GM12891 (cell line): ENCODE measurements at places on chromosomes 1 and 21.

DNA sequence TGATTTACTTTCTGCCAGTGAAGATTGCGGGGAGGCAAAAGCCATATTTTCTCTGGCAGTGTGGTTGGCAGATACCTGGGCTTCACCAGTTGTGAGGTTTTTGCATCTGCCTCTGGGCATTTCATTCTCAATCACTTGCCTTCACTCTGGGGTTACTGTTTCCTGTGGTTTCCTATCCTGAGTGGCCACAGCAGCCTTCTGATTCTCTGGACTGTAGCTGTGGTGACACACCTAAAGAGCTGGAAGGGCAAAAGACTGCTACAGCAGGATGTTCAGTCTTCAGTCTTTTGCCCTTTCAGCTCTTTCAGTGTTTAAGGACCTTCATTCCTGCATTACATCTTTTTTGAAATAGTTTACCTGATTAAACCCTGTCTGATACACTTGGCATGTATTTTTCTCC, 50.5 kb upstream of the GPR52 start:
- no peak for DNase-seq

DNA sequence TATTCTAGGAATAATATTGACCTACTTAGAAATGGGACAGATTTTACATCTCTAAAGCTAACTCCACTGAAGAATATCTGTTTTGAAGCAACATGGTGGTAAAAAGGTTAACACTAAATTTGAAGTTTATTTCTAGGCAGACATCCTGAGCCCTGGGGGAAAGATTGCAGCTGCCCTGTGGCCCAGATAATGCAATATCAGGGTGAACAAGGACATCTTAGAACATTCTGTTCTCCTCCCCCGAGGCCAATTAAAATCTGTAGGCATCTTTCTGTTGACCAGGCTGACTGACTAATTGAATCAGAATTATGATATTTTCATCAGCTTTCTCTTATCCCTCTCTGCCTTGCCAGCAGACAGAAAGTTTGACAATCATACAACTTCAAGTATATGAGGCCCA, 149.8 kb upstream of the DUSP10 start:
- DNase-seq = no peak

DNA sequence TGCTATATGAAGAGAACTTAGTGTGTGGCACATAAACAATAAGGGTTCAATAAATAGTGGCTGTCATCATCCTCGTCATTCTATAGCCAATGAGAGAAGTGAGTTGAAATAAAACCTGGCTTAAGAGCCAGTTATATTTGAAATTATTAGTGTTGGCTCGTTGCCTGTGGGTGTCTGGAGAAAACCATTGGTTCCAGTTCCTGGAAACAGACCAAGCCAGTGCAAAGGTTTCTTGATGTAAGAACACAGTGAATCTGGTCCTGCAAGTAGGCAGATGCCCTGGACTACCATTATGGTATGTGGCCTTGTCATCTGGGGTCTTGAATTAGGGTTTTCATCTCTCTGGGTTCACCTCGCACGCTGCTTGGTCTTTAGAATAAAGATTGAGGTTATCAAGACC, 43.3 kb downstream of the URB2 start:
- DNase-seq = no peak

DNA sequence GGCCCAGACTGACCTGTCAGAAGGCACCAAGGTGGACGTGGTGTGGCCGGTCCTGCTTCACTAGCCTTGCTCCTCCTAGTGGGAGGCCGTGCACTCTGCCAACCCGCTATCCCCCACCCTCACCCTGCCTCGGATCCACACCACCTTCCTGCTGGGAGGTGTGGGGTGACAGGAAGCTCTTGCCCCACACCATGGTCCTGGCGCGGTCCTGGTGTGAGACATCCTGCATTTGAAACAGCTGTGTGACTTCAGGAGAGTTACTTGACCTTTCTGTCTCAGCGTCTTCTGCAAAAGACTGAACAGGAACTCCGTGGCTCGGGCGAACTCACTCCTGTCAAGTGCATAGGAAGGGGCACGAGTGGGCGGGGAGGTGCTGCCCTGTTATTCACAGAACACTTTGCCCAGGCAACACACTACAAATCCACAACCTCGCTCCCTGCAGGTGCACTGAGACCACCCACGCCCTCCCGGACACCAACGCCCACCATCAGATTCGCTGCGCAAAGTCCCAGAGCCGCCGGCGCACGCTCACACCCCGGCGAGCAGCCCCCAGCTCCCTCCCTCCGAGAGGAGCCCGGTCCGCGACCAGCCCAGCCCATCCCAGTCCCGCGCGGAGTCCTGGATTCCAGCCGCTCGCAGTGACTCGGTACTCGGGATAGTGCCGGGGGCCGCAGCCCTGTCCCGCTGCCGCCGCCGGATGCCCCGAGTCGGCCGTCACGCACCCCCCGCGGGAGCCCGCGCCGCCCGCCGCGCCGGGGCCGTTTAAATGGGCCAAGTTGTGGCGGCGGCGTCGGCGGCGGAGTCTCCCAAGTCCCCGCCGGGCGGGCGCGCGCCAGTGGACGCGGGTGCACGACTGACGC, at the start of gene SAMD11:
TSS of gene SAMD11 (plus strand) at position 793 of the 860 bp plus-strand sequence. CDS start 509 bp downstream, outside the sequence.
- no peak for DNase-seq

- no peak for DNase-seq
Observed at GRCh38 chr1:198717510-198717909, 78.7 kb downstream of the PTPRC start.

DNA sequence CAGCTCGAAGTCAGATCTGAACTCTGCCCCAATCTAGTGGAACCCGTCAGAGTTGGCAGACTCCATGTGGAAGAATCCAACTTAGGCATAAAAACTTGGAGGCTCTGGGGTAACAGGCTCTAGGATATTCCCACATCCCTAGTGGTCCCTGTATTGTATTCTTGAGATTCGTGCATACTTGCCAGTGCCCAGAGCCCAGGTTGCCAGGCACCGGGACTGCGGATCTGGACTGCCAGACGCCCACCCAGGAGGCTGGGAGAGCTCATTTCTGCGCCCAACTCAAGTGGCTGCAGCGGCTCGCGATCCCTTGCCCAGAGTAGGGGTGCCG, 1.1 kb downstream of the GRIK1 start:
- no peak for DNase-seq

DNA sequence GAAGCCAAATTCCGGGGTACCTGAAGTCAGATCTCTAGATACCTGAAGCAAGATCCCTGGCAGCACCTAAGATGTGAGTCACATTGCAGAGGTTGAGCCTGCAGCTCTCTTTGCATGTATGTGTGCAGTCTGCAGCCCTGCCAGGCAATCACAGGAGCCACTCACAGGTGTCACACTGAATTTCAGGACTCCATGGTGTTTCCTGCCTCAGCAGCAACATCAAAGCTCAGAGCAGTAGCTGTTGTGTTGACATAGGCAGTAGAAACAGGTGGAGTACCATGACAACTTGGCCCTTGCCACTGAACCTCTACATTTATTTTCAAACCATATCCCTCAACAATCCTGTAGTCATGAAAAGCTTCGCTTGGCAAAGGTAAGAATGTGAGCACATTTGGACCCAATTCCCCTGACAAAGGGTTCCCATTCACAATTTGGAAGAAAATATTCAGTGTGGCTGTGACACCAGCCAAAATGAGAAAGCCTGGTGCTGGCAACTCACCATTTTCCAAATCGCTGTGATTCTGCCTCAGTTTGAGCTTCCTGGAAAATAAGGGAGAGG, 419.8 kb upstream of the NFIA start:
- DNase-seq = no peak

DNA sequence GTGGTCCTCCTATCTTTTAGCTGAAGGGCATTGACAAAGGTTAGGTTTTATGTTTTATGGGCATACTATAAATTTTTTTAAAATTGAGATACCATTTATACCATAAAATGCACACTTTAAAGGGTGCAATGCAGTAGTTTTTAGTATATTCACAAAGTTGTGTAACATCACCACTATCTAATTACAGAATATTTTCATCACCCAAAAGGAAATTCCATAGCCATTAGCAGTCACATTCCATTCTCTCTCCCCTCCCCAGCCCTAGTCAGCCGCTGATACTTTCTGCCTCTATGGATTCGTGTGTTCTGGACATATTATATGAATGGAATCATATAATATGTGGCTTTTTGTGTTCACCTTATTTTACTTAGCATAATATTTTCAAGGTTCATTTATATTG, 135.8 kb upstream of the B3GALT2 start:
- no peak for DNase-seq

GRCh38 chr21:45266518-45267389, 20.9 kb downstream of the POFUT2 start:
- DNase-seq = no peak
